ENCODE measurements at places on chromosomes 3 and 15.

DNA sequence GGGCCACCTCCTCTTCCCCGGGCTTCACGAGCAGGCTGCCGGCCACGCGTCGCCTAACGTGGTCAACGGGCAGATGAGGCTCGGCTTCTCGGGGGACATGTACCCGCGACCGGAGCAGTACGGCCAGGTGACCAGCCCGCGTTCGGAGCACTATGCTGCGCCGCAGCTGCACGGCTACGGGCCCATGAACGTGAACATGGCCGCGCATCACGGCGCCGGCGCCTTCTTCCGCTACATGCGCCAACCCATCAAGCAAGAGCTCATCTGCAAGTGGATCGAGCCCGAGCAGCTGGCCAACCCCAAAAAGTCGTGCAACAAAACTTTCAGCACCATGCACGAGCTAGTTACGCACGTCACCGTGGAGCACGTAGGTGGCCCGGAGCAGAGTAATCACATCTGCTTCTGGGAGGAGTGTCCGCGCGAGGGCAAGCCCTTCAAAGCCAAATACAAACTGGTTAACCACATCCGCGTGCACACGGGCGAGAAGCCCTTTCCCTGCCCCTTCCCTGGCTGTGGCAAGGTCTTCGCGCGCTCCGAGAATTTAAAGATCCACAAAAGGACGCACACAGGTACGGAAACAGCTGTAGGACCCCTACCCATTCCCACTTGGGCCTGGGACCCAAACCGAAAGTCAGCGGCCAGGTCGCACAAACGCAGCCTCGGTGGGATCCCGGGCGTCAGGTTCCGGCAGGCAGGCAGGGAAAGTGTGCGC, 1.5 kb downstream of the ZIC1 start:
- no peaks in the 10 kb centered on the region for H3K27me3 ChIP-seq
- H3K4me1 ChIP-seq: peaks cover 46% of the 10 kb centered on the region
- peak overlapping the region; percentile 91 for H3K27ac ChIP-seq
- peak overlapping the region; percentile 85 for H3K4me3 ChIP-seq
- no peak for DNase-seq

DNA sequence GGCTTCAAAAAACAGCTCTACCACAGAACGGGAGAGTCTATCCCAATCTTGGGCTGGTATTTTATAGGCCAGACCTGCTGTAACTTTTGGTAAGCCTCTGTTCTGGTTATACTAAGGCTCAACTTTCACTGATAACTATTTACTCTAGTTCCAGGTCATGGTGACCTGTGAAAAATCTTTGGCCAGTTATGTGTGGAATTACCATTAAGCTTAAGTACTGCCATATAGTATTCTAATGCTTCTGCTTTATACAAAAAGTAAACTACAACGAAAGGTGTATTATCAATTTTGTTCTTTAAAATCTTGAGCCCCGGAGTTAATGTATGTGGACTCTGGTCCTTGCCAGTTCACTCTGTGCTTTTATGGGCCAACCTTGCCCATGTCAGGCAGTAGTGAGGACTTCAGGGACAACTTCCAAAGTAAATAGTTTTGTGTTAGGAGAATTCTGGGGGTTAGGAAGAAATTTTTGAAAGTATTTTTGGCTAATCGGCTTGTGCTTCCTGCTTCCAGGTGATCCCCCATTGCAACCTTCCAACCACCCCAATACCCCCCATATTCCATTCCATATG, 6.4 kb downstream of the SIAH2 start:
- peaks cover 20% of the 10 kb centered on the region for H3K36me3 ChIP-seq
- no peaks in the 10 kb centered on the region for H3K27me3 ChIP-seq
- no peak overlapping the region for H3K4me3 ChIP-seq
- peak overlapping the region; percentile 34 for H3K27ac ChIP-seq
- DNase-seq: no peak

GRCh38 chr3:18987862-18988447, 160.4 kb upstream of the KCNH8 start:
- DNase-seq: no peak
- peaks cover 4% of the 10 kb centered on the region for H3K27me3 ChIP-seq
- no peak overlapping the region for H3K27ac ChIP-seq

DNA sequence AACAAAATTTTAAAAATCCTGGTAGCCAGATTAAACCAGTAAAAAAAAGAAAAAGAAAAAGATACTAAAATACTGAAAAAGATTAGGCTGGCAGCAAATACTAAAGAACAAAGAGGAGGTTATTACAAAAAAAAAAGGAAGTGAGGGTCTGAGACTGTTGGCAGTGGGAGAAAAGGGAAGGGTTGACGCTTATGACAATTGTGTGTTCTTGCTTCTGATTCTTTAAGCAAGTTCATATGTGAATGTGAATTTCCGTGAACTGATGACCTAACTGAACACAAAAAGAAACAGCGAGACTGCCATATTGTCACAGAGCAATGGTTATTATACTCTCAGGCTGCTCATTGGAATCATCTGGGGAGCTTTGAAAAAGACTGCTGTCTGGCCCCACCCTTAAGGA, 56.5 kb downstream of the ATP13A4 start:
- peaks cover 5% of the 10 kb centered on the region for H3K27me3 ChIP-seq
- no peak for DNase-seq
- no peak overlapping the region for H3K27ac ChIP-seq
- no peaks in the 10 kb centered on the region for H3K4me1 ChIP-seq
- no peaks in the 10 kb centered on the region for H3K36me3 ChIP-seq

DNA sequence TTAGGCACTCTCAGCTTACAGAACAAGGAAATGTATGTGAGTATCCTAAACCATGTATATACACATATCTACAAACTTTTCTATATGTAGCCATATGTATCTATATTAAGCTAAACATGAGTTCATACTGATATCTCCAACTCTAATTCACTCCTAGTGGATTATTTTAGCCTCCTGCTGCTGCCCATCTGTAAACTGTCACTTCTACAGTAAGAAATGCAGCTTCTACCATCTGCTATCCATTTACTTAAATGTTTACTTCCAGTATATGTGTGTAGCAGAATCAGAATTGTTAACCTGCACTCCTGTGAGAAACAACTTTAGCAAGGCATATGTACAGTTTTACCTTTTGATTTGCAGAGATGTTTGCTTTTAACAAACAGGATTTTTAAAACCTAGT, 478.5 kb upstream of the CBLB start:
- no peak for DNase-seq
- no peak overlapping the region for H3K4me3 ChIP-seq
- H3K27ac ChIP-seq: no peak overlapping the region
- no peaks in the 10 kb centered on the region for H3K36me3 ChIP-seq

- no peaks in the 10 kb centered on the region for H3K4me1 ChIP-seq
- H3K4me3 ChIP-seq: no peak overlapping the region
- no peak for DNase-seq
- H3K27ac ChIP-seq: no peak overlapping the region
- H3K27me3 ChIP-seq: peaks cover 11% of the 10 kb centered on the region
These were observed 116.6 kb upstream of the LRTM1 start for GRCh38 chr3:55044486-55044885.

- no peak overlapping the region for H3K4me3 ChIP-seq
- H3K27me3 ChIP-seq: no peaks in the 10 kb centered on the region
- H3K27ac ChIP-seq: no peak overlapping the region
- no peak for DNase-seq
- H3K36me3 ChIP-seq: peaks cover 46% of the 10 kb centered on the region
These were observed 17.4 kb downstream of the PLXNB1 start for GRCh38 chr3:48412375-48413001.

- H3K36me3 ChIP-seq: peaks cover 55% of the 10 kb centered on the region
- DNase-seq: no peak
- H3K4me1 ChIP-seq: no peaks in the 10 kb centered on the region
- H3K27me3 ChIP-seq: no peaks in the 10 kb centered on the region
- no peak overlapping the region for H3K4me3 ChIP-seq
- H3K27ac ChIP-seq: no peak overlapping the region
These were observed 25.0 kb upstream of the VPS39 start for GRCh38 chr15:42233107-42233506.

DNA sequence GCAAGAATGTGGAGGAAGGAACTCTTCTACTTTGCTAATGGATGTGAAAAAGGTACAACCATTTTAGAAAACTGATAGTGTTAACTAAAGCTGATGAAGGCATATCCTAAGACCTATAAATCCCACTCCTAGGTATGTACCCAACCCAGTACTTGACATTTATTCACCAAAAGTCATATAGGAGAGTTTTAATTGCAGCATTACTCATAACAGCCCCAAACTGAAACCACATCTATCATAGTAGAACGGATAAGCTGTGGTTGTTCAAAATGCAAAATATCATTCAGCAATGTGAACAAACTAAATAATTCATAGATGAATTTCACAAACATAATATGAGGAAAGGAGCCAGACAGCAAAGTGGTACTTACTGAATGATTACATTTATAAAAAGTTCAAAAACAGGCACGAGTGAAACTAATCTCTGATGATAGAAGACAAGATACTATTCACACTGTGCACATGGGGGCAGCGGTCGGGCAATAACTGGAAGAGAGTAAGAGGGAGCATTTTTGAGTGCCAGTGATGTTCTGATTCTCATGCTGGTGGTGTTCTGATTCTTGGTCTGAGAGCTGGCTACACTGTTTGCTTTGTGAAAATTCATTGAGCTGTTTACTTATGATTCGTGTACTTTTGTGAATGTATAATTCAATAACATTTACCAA, 34.3 kb downstream of the GOLIM4 start:
- no peaks in the 10 kb centered on the region for H3K27me3 ChIP-seq
- no peak overlapping the region for H3K4me3 ChIP-seq
- no peaks in the 10 kb centered on the region for H3K36me3 ChIP-seq
- H3K4me1 ChIP-seq: peaks cover 31% of the 10 kb centered on the region

- no peaks in the 10 kb centered on the region for H3K4me1 ChIP-seq
- H3K27me3 ChIP-seq: no peaks in the 10 kb centered on the region
- H3K36me3 ChIP-seq: peaks cover 42% of the 10 kb centered on the region
These were observed 47.8 kb downstream of the DHX30 start for GRCh38 chr3:47850564-47851410.

GRCh38 chr3:179788996-179789395, 136.2 kb downstream of the USP13 start:
- H3K27ac ChIP-seq: no peak overlapping the region
- H3K4me3 ChIP-seq: no peak overlapping the region
- peaks cover 26% of the 10 kb centered on the region for H3K36me3 ChIP-seq
- DNase-seq: no peak

DNA sequence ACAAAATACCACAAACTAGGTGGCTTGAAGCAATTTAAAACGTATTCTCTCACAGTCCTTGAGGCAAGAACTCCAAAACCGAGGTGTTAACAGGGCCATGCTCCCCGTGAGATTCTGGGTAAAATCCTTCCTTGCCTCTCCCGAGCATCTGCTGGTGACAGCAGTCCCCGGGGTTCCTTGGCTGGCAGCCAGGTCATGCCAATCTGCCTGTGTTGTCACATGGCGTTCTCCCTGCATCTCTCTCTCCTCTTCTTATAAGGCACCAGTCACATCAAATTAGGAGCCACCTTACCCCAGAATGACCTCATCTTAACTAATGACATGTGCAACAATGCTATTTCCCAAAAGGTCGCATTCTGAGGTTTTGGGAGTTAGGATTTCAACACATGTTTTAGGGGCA, 26.3 kb upstream of the LRRN1 start:
- no peak overlapping the region for H3K27ac ChIP-seq
- no peaks in the 10 kb centered on the region for H3K4me1 ChIP-seq
- H3K4me3 ChIP-seq: no peak overlapping the region
- no peaks in the 10 kb centered on the region for H3K27me3 ChIP-seq
- H3K36me3 ChIP-seq: no peaks in the 10 kb centered on the region

GRCh38 chr3:196050597-196050996, 31.3 kb downstream of the TFRC start:
- no peak overlapping the region for H3K27ac ChIP-seq
- no peak overlapping the region for H3K4me3 ChIP-seq
- H3K36me3 ChIP-seq: peaks cover 25% of the 10 kb centered on the region
- DNase-seq: no peak
- H3K27me3 ChIP-seq: no peaks in the 10 kb centered on the region

GRCh38 chr3:40118091-40118490, 191.4 kb upstream of the EIF1B start:
- no peaks in the 10 kb centered on the region for H3K36me3 ChIP-seq
- H3K27ac ChIP-seq: no peak overlapping the region
- no peaks in the 10 kb centered on the region for H3K27me3 ChIP-seq
- no peak for DNase-seq
- H3K4me3 ChIP-seq: no peak overlapping the region

DNA sequence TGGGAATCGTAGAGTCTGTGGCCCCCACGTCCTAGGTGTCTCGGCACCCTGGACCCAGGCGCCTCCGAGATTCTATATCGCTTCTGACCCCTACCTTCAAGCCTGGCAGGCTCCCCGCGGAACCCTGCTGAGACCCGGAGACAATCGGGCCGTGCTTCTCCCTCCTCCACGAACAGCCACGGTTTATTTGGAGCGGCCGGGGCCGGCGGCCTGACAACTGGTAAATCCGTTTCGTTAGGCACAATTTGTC, 1.4 kb downstream of the GATA2 start:
- peak; percentile 82 for DNase-seq
- H3K4me1 ChIP-seq: peaks cover 22% of the 10 kb centered on the region
- H3K27ac ChIP-seq: no peak overlapping the region
- no peaks in the 10 kb centered on the region for H3K36me3 ChIP-seq

GRCh38 chr3:185788292-185788691, 36.5 kb downstream of the IGF2BP2 start:
- no peak overlapping the region for H3K27ac ChIP-seq
- H3K4me1 ChIP-seq: peaks cover 66% of the 10 kb centered on the region
- peaks cover 5% of the 10 kb centered on the region for H3K36me3 ChIP-seq
- no peak overlapping the region for H3K4me3 ChIP-seq
- no peak for DNase-seq
- no peaks in the 10 kb centered on the region for H3K27me3 ChIP-seq

- peaks cover 3% of the 10 kb centered on the region for H3K4me1 ChIP-seq
- no peak overlapping the region for H3K27ac ChIP-seq
- no peaks in the 10 kb centered on the region for H3K36me3 ChIP-seq
These were observed 21.9 kb upstream of the TSEN2 start for GRCh38 chr3:12462159-12462947.

- no peak for DNase-seq
- H3K27me3 ChIP-seq: no peaks in the 10 kb centered on the region
- H3K4me1 ChIP-seq: no peaks in the 10 kb centered on the region
- H3K27ac ChIP-seq: no peak overlapping the region
These were observed 9.6 kb downstream of the GALK2 start for GRCh38 chr15:49179433-49180190.

DNA sequence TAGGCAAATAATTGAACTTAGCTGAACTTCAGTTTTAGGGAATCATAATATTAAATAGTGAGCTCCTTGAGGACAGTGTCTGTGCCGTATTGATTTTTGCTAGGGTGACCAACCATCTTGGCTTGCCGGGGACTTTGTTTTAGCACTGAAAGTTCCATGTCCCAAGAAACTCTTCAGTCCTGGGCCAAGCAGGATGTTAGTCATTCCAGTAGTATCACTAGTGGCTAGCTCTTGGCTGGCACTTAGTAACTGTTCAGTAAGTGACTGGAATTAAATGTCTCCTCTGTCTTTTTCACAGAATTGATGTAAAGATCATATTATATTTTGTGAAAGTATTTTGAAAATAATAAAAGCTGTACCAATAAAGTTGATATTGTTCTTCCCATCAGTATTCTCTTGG, 42.3 kb downstream of the RSRC1 start:
- H3K36me3 ChIP-seq: peaks cover 17% of the 10 kb centered on the region
- H3K4me3 ChIP-seq: no peak overlapping the region
- no peaks in the 10 kb centered on the region for H3K4me1 ChIP-seq
